GM23338 (cell line): ENCODE measurements at places on chromosomes 3 and 15.

GRCh38 chr3:108225221-108225620 is 3.0 kb upstream of the IFT57 start:
- no peak overlapping the region for H3K4me3 ChIP-seq
- peaks cover 6% of the 10 kb centered on the region for H3K4me1 ChIP-seq
- no peaks in the 10 kb centered on the region for H3K27me3 ChIP-seq
- DNase-seq: no peak
- H3K36me3 ChIP-seq: no peaks in the 10 kb centered on the region

DNA sequence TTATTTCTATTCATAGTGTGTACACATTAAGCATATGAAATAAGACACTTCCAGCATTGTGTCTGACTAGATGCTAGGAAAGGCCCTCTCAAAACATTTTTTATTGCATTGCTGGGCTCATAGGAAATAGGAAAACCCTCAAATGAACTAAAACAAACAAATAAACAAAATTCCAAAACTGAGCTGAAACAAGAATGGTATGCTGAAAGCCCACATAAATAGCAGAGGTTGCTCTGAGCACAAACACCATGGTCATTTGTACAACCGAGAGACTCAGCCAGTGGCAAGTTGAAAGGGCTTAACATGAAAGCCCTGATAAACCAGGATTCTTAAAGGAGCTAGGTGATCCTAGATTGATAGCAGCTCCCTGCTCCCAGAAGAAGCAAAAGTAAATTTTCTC is 310.0 kb upstream of the WNT5A start:
- H3K4me3 ChIP-seq: no peak overlapping the region
- DNase-seq: no peak
- H3K4me1 ChIP-seq: no peaks in the 10 kb centered on the region
- H3K27ac ChIP-seq: no peak overlapping the region
- no peaks in the 10 kb centered on the region for H3K27me3 ChIP-seq

DNA sequence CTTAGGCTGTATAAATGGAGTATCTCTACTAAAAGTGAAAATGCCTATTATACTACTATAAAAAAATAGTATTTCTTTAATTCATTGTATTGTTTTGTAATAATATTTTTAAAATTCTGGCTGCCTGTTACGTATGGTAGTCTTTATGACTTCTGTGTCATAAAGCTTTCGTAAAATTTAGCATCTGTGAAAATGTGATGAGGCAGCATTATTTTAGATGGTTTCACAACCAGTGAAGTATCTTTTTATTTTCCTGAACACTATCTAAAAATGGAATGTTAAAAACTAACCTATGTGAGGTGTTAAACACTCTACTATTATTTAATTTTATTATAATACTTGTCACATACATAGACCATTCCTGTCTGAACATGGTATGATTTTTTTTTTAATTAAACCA is 46.2 kb downstream of the LRCH3 start:
- no peak for DNase-seq
- H3K27me3 ChIP-seq: no peaks in the 10 kb centered on the region
- H3K4me3 ChIP-seq: no peak overlapping the region
- H3K36me3 ChIP-seq: peaks cover 17% of the 10 kb centered on the region
- no peaks in the 10 kb centered on the region for H3K4me1 ChIP-seq

DNA sequence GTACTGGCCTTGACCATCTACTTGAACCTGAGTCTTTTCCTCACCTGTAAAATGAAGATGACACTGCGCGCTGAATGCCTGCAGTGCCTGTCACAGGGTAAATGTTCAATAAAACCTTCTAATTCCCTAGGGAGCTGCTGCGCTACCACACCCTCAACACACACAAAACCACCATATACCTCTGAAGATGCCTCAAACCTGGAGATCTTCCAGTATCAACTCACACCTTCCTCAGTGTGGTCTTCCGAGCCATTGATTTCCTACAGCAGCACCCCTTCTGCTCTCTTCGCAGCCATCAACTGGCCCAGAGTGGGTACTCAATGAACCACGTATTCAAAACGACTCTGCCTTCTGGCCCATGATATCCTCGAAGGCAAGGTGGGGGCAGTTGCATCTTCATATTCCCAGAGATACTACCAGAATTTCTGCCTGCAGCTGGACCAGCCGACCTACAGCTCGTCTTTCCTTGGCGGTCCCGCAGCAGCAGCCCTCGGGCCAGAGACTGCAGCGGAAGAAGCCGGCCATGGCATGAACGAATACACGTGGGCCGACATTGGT is 695 bp downstream of the RPL32 start:
- peak overlapping the region; percentile 76 for H3K27ac ChIP-seq
- no peak for DNase-seq
- H3K4me1 ChIP-seq: peaks cover 46% of the 10 kb centered on the region

GRCh38 chr3:18410205-18410604 is 14.9 kb downstream of the SATB1 start:
- no peak overlapping the region for H3K27ac ChIP-seq
- no peak overlapping the region for H3K4me3 ChIP-seq
- no peaks in the 10 kb centered on the region for H3K36me3 ChIP-seq
- DNase-seq: no peak
- peaks cover 15% of the 10 kb centered on the region for H3K4me1 ChIP-seq
- H3K27me3 ChIP-seq: no peaks in the 10 kb centered on the region

- H3K36me3 ChIP-seq: no peaks in the 10 kb centered on the region
- DNase-seq: no peak
- no peak overlapping the region for H3K27ac ChIP-seq
- H3K4me3 ChIP-seq: no peak overlapping the region
Observed at GRCh38 chr15:74227968-74228722, 8.0 kb upstream of the CCDC33 start.

- no peaks in the 10 kb centered on the region for H3K27me3 ChIP-seq
- H3K4me1 ChIP-seq: no peaks in the 10 kb centered on the region
- no peak overlapping the region for H3K4me3 ChIP-seq
- no peaks in the 10 kb centered on the region for H3K36me3 ChIP-seq
- DNase-seq: peak; percentile 60
Observed at GRCh38 chr15:49215768-49216739, 46.0 kb downstream of the GALK2 start.

GRCh38 chr3:123122525-123123315 is 55.9 kb downstream of the PDIA5 start:
- H3K27ac ChIP-seq: no peak overlapping the region
- peaks cover 10% of the 10 kb centered on the region for H3K36me3 ChIP-seq
- DNase-seq: no peak

- H3K27ac ChIP-seq: no peak overlapping the region
- H3K36me3 ChIP-seq: no peaks in the 10 kb centered on the region
- H3K4me3 ChIP-seq: no peak overlapping the region
- H3K27me3 ChIP-seq: no peaks in the 10 kb centered on the region
Observed at GRCh38 chr15:53716909-53717876, 42.3 kb downstream of the WDR72 start.

- H3K36me3 ChIP-seq: no peaks in the 10 kb centered on the region
- no peak overlapping the region for H3K27ac ChIP-seq
- H3K4me1 ChIP-seq: peaks cover 8% of the 10 kb centered on the region
- H3K4me3 ChIP-seq: no peak overlapping the region
- peak; percentile 68 for DNase-seq
- H3K27me3 ChIP-seq: no peaks in the 10 kb centered on the region
Observed at GRCh38 chr3:169085827-169086226, 577.7 kb downstream of the MECOM start.

DNA sequence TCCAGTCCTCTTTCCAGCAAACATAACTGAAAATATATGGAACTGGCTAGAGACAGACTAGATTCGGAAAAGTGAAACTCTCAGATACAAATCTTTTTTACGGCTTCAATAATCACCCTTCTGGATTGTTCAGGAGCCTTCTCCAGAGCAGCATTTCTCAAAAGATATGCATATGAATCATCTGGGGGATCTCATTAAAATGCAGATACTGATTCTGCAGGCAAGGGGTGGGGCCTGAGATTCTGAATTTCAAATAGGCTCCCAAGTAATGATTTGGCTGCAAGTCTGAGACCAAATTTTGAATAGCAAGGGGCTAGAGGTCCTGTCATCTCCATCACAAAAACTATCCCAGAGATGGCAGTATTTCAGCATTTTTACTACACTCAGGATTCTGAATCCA is 165.4 kb downstream of the CTNNB1 start:
- no peaks in the 10 kb centered on the region for H3K36me3 ChIP-seq
- peak; percentile 25 for DNase-seq

DNA sequence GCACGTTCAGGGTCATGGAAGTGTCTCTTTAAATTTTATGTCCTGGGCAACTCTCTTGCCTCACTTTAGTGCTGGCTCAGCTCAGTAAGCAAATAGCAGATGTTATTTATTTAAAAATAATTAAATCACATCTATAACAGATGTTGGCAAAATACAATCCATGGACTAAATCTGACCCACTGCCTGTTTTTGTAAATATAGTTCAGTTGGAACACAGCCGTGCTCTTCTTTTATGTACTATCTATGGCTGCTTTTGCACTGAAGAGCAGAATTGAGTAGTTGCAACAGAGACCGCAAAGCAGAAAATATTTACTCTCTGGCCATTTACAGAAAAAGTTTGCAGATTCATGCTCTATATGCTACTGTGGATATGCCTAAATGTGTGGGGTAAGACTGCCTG is 79.2 kb downstream of the SAMMSON start:
- H3K4me1 ChIP-seq: peaks cover 15% of the 10 kb centered on the region
- no peaks in the 10 kb centered on the region for H3K36me3 ChIP-seq
- H3K27ac ChIP-seq: no peak overlapping the region
- no peaks in the 10 kb centered on the region for H3K27me3 ChIP-seq
- DNase-seq: no peak
- no peak overlapping the region for H3K4me3 ChIP-seq

DNA sequence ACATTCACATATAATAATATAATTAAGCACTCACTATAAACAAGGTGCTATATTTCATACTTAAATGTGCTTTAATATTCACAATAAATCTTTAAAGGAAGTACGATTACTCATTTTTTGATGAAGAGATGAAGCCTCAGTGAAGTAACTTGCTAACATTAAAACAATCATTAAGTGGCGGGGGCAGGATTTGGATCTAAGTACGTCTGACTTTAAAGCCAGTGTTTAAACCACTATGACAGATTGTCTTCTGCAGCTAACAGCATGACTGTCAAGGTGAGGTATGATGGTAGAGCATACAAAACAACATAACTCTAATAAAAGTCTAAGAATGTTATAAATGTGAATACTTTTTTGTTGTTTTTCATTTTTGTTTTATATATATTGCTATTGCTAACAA is 862.1 kb downstream of the ROBO1 start:
- H3K4me3 ChIP-seq: no peak overlapping the region
- H3K36me3 ChIP-seq: no peaks in the 10 kb centered on the region
- no peaks in the 10 kb centered on the region for H3K4me1 ChIP-seq
- no peak for DNase-seq
- H3K27me3 ChIP-seq: no peaks in the 10 kb centered on the region
- no peak overlapping the region for H3K27ac ChIP-seq

DNA sequence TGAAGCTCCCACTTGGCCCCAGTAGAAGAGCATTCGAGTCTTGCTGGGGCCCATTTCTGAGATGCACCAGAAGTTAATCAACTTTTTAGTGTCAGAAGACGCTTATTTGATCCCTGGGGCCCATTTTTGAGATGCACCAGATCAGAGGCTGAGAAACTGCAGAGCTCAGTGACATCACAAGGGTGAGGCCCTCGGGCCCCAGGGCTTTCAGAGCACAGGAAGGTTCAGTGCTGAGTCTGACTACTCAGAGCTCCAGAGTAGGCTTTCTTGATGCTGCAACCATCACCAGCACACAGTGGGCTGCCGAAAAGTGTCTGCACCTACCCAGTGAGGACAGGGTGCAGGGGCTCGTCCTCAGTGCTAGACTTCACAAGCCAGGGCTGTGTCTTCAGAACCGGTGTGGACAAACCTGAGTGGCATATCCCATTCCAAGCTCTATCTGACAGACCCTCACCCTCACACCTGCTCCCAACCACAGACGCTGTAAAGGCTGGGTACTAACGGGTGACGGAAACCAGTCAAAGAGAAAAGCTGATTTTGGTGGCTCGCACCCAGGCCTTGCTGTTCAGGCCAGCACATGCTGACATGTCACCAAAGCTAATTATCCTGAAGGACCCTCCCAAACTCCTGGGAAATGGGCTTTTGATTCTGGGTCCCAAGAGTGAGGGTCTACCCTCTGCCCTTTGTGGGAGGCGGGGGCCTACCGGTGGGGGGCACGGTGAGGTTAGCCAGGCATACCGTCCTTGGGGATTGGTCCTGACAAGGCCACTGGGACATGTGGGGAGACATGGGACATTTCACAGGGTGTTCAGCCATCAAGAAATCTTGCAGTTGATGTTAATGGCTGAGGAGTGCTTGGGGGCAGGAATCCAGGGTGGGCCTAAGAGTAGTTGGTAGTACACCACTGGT is 83.0 kb downstream of the PDCD6IP start:
- no peak overlapping the region for H3K27ac ChIP-seq
- DNase-seq: no peak
- no peak overlapping the region for H3K4me3 ChIP-seq
- no peaks in the 10 kb centered on the region for H3K36me3 ChIP-seq

DNA sequence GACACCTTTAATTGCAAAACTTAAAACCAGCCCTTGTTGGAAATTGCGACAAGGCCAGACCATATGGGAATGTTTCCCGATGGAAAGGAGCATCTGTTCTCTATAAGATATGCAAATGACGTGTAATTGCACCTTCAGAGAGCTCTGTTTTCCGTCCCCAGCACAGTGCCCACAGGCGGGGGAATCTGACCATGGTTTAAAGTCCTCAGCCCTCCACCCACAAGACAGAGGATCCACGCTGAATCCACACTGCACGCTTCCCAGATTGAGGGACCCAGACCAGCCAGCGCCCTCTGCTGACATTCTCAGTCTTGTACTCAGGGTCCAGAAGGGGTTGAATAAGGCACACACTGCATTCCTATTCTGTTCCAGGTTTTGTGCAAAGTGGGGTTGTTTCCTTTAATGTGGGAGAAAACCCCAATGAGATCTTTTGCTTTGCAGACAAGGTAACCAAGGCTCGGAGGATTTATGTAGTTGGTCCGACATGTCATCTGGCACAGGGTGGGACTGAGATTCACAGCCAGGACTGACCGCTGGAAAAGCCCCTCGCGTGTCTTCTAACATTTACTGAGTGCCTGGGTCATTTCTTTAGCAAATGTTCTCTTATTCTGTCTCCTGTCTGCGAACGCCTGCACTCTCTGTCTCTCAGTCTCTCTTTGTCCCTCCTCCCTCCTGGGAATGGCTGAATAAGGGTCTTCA is 36.8 kb upstream of the KLHL25 start:
- H3K4me3 ChIP-seq: no peak overlapping the region
- no peaks in the 10 kb centered on the region for H3K4me1 ChIP-seq
- no peak overlapping the region for H3K27ac ChIP-seq
- DNase-seq: peak; percentile 79
- H3K27me3 ChIP-seq: no peaks in the 10 kb centered on the region
- H3K36me3 ChIP-seq: no peaks in the 10 kb centered on the region

- no peak overlapping the region for H3K4me3 ChIP-seq
- H3K4me1 ChIP-seq: no peaks in the 10 kb centered on the region
- H3K36me3 ChIP-seq: no peaks in the 10 kb centered on the region
- DNase-seq: no peak
- no peak overlapping the region for H3K27ac ChIP-seq
Observed at GRCh38 chr3:106518516-106518915, 649.7 kb upstream of the CBLB start.

- no peaks in the 10 kb centered on the region for H3K27me3 ChIP-seq
- no peaks in the 10 kb centered on the region for H3K36me3 ChIP-seq
- no peak overlapping the region for H3K27ac ChIP-seq
- DNase-seq: no peak
- no peak overlapping the region for H3K4me3 ChIP-seq
Observed at GRCh38 chr3:73787620-73788019, 162.9 kb upstream of the PDZRN3 start.

GRCh38 chr3:68173012-68173634 is 518.7 kb upstream of the SUCLG2 start:
- H3K27me3 ChIP-seq: no peaks in the 10 kb centered on the region
- H3K4me1 ChIP-seq: no peaks in the 10 kb centered on the region
- no peak overlapping the region for H3K27ac ChIP-seq
- H3K4me3 ChIP-seq: no peak overlapping the region
- H3K36me3 ChIP-seq: peaks cover 21% of the 10 kb centered on the region
